Smooth muscle cell of trachea (primary cell): ENCODE measurements at places on chromosomes 13 and 19. TPM values are rescaled to one million over a fixed set of nuclear protein-coding genes. Genes with fewer than 3 reads are reported as not detected.

The ANKLE1 gene
- 0.17 and 0.44 TPM in 2 replicates for total RNA-seq

The RDH8 gene
- total RNA-seq = not detected in 2 replicates

The PNPLA6 gene
- total RNA-seq = 78.7 and 155 TPM in 2 replicates

The HSD17B14 gene
- total RNA-seq = 6.0 TPM in 2 replicates

The NEK5 gene
- total RNA-seq = under 0.01 TPM in 1 of 2 replicates, not detected in the other

The GRWD1 gene
- total RNA-seq = 28.5 and 30.8 TPM in 2 replicates

The APBA3 gene
- 19.3 and 28.9 TPM in 2 replicates for total RNA-seq
